ENCODE measurements at places on chromosomes 1 and 21.

DNA sequence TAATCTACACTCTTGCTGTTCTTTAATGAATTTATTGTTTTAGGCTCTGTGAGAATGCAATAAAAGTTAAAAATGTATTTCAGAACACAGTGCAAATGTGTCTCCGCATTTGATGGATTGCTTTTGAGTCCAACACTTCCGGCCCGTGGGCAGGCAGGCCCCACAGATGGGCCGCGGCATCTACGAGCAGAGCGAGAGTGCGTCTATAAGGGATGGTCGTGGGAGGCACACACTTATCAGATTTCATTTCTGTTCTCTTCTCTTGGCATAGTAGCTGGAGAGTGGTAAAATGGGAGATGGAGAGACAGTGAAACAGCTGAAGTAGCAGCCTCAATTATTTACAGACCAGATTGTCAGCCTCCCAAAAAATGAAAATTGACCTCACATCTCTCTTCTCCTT, 134.2 kb downstream of the NAV1 start:
- DNase-seq, result no peak

GRCh38 chr1:16246961-16247360, 10.0 kb upstream of the CPLANE2 start:
- no peak for DNase-seq

DNA sequence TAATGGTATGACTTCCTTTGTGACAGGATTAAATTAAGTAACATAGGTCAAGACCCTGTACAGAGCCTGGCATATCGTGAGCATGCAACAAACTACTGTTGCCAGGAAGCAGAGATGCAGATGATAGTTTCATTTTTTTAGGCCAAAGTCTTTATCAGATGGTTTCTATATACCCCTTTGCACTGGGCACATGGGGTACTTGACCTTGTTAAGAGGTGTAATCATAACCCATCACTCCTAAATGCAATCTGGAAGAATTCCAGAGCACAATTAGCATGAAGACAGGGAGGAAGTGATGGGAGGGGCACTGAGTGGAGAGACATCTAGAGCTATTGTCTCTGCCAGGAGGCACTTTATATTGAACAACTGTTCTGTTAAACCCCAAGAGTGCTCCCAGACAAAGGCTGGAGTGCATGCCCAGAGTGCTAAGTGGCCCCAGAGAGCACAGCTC, 22.1 kb downstream of the ZBTB17 start:
- peak; percentile 73 for DNase-seq

DNA sequence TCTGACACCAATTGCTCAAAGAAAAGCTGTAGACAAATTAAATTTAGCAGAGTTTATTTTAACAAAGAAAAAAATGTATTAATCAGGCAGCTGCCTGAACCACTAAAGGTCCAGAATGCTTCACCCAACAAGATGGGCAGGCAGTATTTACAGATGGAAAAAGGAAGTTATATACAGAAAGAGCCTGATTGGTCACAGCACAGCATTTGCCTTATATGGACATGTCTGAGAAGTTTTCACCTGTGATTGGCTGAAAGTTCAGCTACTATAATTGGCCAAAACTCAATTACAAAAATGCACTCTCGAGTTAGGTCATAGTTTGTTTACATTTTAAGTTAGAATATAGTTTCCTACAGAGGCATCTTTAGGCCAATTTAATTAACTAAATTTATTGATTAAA, 15.1 kb upstream of the FMO1 start:
- DNase-seq, result no peak

- no peak for DNase-seq
Measured at GRCh38 chr1:35835398-35835797, 27.6 kb downstream of the AGO4 start.

- DNase-seq, result no peak
Measured at GRCh38 chr1:68229650-68230483, 2.5 kb downstream of the WLS start.

DNA sequence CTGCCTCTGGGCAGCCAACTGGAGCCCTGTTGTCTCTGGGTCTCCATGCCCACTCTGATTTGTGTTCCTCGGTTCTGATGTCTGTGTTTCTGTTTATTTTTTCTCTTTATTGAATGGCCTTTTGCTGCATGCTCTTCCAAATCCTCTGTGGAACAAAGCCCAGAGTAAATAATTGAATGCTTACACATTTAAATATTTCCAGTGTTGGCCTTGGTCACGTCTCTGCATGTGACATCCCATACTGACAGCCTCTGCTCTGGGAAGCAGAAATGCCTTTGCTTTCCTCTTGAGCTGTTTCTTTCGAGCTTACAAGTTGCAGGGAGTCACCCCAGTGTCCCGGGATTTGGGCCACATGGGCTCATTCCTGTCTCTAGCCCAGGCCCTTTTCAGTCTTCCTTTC, 267.9 kb downstream of the PTPRU start:
- DNase-seq, result no peak

- no peak for DNase-seq
Measured at GRCh38 chr21:14833241-14833640, 231.6 kb downstream of the NRIP1 start.

DNA sequence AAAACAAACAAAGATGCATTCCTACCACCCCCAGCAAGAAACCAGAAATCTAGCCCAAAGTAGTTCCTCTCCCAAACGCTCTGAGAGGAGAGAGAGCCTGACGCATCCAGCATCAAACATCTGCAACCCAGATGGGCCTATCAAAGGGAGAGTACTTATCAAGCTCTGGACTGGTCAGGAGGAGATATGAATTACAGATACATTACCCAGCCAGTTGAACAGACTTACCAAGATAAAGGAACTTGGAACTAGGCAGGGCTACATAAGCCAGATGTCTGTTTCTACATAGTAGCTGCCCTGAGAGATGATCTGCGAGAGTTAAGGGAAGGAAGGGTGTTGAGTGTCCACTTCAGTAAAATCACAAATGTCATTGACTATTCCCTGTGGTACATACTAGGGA, 138.4 kb downstream of the PAPPA2 start:
- no peak for DNase-seq

DNA sequence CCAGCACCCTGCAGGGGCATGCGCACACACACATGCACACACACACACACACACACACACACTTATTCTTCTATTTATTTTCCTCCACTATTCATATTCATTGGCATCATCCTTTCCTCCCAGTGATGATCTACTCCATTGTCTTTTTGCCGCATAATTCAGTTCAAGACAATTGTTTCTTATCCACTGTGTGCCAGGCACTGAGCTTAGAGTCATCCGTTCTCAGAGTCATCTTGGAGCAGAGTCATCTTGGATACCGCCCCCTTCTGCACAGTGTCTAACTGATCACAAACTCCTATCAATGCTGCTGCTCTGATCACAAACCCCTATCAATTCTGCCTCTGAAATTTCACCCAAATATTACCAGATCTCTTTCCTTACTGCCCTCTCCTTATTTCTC, 102.8 kb upstream of the PROX1 start:
- DNase-seq, result no peak

GRCh38 chr1:162020150-162020549, 3.5 kb downstream of the OLFML2B start:
- DNase-seq, result no peak

DNA sequence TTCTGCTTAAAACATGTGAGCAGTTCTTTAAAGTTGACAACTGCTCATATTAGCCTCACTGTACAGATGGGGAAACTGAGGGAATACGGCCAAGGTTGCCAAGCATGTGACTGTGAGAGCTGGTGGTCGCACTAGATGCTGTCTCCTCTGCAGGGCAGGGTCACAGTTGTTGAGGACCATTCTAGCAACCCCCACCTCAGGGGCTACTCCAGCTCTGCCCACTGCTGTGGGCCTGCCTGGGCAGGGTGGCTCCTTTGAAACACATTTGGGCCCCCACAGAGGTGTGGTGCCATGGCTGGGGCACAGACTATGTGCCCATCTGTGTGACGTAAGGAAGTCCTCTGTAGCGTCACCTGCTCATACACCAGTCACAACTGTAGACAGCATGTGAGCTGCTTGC, 779 bp downstream of the THEM5 start:
- DNase-seq, result no peak
